ENCODE measurements at places on chromosomes 2 and 18.

DNA sequence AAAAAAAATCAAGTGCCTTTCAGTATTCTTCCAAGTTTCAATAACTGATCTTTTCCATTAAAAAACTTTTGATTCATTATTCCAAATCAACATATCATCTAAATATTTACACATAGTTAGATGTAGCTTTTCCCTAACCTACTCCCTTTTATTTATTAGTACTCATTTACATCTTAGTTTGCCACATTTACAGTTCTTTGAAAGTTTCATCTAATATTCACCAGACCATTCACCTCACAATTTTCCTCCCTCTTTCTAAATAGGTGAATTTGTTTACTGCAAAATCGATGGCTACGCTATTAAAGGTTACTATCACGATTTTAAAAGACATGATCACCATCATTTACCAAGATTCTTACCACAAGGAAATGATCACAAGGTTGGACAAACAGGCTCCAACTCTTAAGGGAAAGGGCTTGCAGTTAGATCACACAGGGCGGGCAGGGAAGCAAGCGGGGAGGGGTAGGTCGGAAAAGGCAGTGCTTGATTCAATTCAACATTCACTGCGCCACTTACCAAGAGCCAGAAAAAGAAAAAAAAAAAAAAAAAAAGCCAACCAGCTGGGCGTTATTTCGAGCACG lies 654 bp upstream of the MARCHF7 start:
- DNase-seq: no peak

DNA sequence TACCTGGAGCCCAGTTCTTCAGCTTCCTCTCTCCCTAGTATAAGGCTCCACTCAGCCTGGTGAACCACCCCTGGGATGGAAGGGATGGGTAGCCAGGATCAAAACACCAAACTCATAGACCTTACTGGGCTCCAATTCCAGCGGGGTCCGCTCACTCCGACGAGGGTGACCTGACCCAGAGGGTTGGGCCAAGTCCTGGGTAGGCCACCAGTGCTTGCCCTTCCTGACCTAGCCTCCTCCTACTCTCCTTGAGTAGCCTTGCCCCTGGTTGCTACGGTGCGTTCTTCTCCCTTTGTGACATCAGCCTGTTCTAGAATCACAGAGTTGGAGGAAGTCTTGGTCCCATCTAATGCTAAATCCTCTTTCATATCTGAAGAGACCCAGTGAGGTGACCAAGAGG lies 537 bp upstream of the STAT4 start:
- DNase-seq: no peak

GRCh38 chr2:75709297-75709696 lies 1.4 kb downstream of the GCFC2 start:
- no peak for DNase-seq

- DNase-seq: no peak
These were observed 970.2 kb downstream of the BCL11A start for GRCh38 chr2:59583173-59583765.

DNA sequence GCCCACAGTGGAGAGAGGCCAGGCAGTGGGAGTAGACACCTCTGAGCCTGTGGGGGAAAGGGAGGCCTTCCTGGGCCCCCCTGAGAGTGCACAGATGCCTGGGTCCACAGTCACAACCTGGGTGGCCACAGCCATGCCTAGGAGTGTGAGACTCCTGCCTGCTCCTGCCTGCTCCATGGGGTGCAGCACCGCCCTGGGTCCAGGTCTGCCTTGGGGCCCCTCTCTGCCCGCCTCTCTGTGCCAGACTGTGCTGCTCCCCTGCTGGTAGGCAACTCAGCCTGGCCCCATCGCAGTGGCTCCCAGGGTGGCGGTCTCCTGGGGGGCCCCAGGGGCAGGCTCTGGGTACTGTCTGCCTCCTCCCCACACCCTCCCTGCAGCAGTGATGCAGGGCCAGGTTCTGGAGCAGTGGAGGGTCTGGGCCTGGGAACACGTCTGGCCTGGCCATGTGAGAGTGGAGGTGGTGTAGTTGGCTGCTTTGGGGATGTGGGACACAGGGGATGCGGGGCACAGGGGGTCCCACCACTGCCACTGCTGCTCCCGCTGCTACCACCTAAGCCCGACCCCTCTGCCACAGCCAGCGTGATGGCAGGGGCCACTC lies 60.1 kb upstream of the DLX2 start:
- DNase-seq: no peak

DNA sequence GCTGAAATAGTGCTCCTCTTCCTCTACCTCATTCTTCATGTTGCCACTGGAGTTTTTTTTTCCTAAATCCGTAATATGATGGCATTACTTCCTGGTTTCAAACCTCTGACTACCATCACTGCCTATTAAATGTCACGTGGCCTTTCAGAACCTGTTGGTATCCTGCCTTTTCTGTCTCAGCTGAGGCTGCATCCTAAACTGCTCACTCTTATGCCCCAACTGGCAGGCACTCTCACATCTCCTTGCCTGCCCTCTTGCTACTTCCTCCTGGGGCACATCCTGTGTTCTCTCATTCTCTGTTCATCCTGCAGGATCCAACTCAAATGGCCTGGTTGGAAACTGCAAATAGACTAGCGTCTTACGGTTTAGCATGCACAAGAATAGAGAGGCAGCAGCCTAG lies 468.1 kb upstream of the FANCL start:
- DNase-seq: no peak

GRCh38 chr18:45727068-45727467 lies 3.1 kb downstream of the SLC14A1 start:
- DNase-seq: no peak

- DNase-seq: no peak
These were observed 156.1 kb downstream of the MYO1B start for GRCh38 chr2:191401287-191401686.

DNA sequence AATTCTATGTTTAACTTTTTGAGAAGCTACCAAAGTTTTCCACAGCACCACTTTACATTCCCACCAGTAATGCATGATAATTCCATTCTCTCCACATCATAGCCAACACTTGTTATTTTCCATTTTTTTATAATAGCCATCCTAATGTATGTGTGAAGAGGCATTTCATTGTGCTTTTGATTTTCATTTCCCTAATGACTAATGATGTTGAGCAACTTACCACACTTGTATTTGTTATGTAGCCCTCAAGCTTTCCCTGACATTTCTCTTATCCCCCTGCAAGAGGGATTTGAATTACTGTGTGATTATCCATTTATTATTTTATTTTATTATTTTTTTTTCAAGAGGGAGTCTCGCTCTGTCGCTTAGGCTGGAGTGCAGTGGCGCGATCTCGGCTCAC lies 23.6 kb upstream of the SOS1 start:
- no peak for DNase-seq

DNA sequence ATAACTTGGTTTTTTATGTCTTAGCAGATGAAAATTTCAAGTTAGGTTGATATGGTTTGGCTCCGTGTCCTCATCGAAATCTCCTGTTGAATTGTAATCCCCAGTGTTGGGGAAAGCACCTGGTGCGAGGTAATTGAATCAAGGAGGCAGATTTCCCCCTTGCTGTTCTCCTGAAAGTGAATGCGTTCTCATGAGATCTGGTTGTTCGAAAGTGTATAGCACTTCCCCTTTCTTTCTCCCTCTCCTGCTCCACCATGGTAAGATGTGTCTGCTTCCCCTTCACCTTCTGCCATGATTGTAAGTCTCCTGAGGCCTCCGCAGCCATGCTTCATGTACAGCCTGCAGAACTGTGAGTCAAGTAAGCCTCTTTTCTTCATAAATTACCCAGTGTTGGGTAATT lies 242.1 kb upstream of the TNP1 start:
- no peak for DNase-seq

- no peak for DNase-seq
These were observed 2.1 kb downstream of the ATAD2B start for GRCh38 chr2:23924589-23925359.

DNA sequence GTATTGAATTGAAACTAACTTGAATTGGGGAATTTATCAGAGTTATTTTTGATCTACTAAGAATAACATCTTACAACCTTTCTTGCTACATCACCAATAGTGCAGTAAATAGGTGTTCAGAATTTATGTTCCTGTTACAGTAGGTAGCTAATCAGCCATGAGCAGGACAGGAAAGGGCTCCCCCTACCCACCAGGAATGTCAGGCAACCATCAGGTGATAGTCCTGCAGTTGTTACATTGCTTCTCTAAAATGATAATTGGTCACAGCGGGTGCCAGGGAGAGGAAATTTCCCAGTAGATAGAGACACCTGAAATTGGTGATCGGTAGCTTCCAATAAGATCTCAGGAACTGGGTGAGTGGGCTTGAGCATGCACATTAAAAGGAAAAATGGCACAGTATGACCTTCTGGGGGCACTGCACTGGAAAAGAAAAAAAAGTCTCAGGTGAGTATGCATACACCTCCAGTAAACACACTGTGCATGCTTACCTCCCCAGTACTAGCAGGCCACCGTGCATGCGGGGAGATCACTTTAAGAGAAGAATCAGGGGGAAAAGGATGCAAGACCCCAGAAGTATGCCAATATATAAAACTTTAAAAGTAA lies 1092.0 kb upstream of the LRRTM1 start:
- no peak for DNase-seq

- no peak for DNase-seq
These were observed 1311.7 kb upstream of the NXPH2 start for GRCh38 chr2:140091926-140092325.

DNA sequence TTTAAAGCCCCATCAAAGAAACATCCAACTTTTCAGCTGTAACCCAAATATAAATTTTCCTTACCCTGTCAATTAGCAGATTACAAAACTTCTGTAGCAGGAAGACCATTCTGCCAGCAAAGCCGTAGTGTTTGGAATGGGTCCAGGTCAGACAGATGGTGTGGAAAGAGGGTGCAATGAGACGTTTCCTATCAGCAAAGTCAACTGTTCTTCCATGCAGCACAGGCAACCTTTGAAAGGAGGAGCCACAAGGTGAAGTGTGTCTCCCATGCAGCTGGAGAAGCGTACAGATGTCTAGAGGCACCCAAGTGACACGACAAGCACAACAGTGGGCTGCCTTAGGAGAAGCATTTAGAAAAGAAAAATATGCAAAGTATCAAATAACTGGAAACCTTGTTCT lies 83.7 kb downstream of the SP3 start:
- no peak for DNase-seq

DNA sequence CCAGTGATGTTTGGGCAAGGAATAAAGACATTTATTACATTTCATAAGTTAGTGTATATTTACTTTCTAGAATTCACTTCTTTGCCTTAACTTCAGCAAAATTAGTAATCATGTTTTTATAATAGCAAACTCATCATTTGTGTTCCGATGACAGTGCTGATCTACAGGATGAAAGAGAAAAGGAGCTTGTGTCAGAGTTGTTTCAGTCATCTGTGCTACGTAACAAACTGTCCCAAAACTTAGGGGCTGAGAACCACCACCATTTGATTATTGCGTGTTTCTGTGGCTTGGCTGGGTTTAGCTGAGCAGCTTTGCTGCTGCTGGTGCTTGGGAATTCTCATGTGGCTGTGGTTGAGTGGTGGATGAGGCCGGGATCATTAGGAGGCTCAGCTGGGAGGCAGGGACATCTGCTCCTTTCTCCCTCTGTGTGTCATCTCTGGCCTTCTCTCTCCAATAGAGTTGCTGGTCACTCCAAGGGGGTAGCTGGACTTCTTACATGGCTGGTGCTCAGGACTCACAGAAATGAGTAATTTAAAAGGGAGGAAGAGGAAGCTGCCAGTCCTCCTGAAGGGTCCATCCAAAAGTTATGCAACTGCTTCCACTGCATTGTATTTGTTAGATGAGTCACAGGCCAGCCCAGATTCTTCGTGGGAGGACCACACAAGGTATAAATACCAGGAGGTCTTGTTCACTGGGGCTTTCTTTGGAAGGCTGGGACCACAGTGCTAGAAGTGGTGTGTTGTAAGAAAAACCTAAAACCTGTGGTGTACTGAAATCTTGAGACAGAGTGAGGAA lies 43.4 kb upstream of the HAAO start:
- no peak for DNase-seq

DNA sequence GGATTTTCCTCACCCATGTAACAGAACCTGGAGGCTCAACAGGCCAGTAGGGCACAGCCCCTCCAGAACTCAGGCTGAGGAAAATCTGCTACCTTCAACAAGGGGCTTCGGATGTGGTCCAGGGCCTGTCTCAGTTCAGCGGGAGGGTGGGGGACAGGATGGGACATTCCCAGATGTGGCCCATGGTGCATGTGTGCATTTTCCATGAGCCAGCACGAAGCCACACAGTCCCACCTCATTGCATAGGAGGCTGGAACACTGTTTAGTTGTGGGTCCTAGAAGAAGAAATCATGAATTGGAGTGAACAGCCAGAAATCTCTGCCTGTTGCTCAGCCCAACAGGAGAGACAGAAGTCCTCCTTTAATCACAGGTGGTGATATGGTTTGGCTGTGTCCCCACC lies 469.6 kb upstream of the MYT1L start:
- no peak for DNase-seq

DNA sequence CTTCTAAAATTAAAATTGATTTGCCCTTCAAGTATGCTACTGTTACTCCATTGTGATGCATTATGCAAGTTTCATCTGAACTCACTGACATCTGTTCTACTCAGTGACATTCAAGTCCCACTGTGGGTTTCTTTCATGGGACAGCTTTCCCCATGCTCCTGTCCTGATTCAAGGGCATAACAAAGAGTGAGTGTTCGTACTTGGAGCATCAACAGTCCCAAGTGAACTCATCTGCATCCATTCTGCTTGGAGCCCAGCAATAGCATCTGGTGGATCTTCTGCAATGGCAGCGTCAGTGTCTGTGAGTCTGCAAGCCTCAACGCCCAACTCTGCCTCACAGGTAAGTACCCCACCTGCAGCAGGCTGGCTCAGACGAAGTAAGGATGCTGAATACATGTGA lies 27.5 kb downstream of the BUB1 start:
- no peak for DNase-seq

- DNase-seq: no peak
These were observed 41.2 kb downstream of the RALBP1 start for GRCh38 chr18:9516437-9517064.

DNA sequence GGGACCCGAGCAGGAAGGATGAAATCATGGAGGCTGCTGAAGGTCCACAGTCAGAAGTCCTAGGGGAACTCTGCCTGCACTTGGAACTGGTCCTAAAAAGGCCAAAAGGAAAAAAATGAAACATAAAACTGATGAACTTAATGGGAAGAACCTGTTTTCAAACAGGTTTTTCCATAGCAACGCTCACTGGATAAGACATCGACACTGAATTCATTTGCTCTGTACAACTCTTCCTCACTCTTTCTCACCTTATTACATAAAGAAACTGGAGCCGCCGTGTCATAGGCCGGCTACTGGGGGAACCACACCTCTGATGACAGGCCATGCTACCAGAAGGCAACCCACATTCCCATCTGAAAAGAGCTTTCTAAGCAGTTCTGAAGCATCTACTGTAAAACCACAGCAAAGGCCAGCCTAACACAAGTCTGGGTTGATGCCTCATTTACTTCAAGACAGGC lies 83.6 kb downstream of the FARSB start:
- no peak for DNase-seq

- DNase-seq: no peak
These were observed 162.4 kb downstream of the DDX1 start for GRCh38 chr2:15753811-15754702.

- DNase-seq: no peak
These were observed 553.2 kb upstream of the NETO1 start for GRCh38 chr18:73421010-73421409.

- DNase-seq: no peak
These were observed 15.2 kb downstream of the MFSD2B start for GRCh38 chr2:24024996-24025663.

- DNase-seq: no peak
These were observed 37.3 kb downstream of the CAPN13 start for GRCh38 chr2:30769891-30770462.

- DNase-seq: no peak
These were observed 68.2 kb downstream of the LIMS1 start for GRCh38 chr2:108602422-108602821.

- no peak for DNase-seq
These were observed 245.8 kb downstream of the SOX11 start for GRCh38 chr2:5937851-5938565.
